NT2/D1 (cell line): ENCODE measurements at places on chromosomes 16 and 17.
A peak's percentile ranks its signal among the peaks of the same experiment; 100 is the strongest.

- DNase-seq, result no peak
Measured at GRCh38 chr16:57677622-57678369, 9.7 kb downstream of the ADGRG3 start.

GRCh38 chr17:16275024-16275423 is 58.0 kb downstream of the PIGL start:
- DNase-seq, result no peak

- no peak for DNase-seq
Measured at GRCh38 chr17:29155227-29155965, 24.8 kb downstream of the MYO18A start.

GRCh38 chr17:42053731-42054500 is 3.5 kb upstream of the C17orf113 start:
- DNase-seq, result no peak

DNA sequence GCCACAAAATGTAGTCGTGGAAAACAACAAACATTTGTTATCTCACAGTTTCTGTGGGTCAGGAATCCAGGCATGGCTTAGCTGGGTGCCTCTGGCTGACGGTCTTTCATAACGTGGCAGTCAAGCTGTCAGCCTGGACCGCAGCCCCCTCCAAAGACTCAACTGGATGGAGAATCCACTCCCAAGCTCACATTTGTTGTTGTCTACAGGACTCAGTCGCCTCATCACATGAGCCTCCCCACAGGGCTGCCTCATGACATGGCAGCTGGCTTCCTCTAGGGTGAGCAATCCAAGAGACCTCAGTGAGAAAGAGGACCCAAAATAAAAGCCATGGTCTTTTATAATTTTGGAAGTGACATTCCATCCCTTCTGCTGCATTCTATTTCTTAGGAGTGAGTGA is 34.7 kb upstream of the AKAP1 start:
- no peak for DNase-seq

GRCh38 chr17:20022701-20023100 is 13.5 kb downstream of the SPECC1 start:
- no peak for DNase-seq

GRCh38 chr17:3986270-3986938 is 22.2 kb upstream of the ATP2A3 start:
- DNase-seq, result no peak

DNA sequence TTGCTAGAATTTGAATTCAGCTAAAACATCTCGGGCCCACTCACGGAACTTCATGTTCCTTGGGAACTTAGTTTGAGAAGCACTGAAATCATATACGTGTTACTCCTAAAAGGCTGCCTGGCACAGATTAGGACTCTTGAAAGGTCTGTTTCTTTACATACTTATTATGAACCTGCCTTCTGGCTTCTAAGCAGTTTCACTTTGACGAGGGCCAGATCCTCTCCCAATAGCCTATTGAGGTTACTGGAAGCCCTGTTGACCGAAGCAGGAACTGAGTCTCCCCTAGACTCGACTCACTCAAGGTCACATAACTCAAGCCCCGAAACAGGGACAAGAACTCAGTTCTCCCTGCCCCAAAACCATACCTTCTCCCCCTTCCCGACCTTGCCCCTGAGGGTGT is 121.9 kb upstream of the PLCG2 start:
- DNase-seq, result no peak

GRCh38 chr17:50841949-50842354 is 6.6 kb downstream of the WFIKKN2 start:
- peak; percentile 54 for DNase-seq

- no peak for DNase-seq
Measured at GRCh38 chr17:75063201-75063600, 16.2 kb downstream of the KCTD2 start.

DNA sequence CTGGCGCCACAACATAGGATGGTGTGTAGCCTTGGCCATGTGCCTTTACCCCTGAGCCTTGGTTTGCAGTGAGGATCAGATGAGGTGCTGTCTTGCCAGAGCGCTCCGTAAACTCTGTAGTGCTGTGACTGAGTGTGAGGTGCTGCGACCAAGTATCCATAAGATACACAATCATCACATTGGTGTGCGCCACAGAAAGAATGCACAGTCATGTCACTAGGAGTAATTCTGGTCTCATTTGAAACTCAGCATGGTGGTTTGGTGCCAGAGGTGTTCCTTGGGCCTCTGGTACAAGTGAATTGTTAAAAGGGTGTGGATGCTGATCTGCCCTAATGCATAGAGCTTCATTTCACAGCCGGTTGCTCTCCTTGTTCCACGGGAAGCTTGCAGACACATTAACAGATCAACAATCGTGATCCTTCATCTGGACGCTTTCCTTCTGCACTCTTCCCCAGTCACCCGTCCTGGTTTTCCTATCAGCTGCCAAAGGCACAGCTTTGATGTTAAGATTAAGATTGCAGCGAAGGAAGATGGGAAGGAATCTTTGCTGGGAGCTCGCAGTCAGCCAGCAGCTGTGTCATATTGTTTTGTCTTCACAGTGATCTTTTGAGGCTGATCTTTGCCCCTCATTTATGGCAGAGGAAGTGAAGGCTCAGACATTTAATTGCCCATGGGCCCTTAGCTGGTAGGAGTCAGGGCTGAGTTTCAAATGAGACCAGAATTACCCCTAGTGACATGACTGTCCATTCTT is 79.1 kb downstream of the KSR1 start:
- DNase-seq, result no peak

DNA sequence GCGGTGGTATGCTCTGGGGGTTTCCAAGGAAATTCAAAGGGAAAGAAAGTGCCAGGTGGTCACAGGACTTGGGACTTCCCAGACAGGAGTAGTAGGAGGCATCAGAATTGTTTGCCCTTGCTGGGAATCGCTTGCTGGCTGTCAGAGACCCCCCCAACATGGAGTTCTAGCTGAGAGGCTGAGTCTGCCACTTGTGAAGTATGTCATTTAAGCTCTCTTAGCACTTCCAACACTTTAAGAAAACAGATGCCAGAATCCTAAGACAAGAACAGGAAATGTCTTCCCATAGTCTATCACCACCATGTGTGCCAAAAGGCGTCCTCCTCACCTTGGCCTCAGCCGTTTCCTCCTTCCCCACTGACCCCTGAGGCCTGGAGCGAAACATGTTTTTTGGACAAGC is 193.8 kb upstream of the IRX3 start:
- no peak for DNase-seq

GRCh38 chr17:42760652-42761581 is at the start of gene RAMP2:
Gene RAMP2 (plus strand): TSS chr17:42761227. CDS start chr17:42761262, 35 bp downstream.
- DNase-seq, result no peak

DNA sequence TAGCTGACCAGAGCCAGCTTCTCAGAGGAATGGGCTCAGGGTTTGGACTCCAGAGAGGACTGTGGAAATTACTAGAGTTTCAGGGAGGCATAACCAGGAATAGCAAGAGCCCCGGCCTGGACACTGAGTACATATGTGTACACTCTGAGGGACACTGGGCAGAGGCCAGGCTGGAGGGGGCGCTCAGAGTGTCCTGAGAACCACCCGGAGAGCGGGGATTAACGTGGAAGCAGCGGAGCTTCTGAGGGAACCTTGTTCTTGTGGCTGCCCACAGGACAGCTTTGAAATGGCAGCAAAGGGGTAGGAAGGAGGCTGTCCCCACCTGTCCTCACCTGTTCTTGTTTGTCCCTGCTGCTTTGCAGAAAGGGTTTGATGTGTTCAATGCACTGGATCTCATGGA is 27.8 kb downstream of the PLCD3 start:
- no peak for DNase-seq

DNA sequence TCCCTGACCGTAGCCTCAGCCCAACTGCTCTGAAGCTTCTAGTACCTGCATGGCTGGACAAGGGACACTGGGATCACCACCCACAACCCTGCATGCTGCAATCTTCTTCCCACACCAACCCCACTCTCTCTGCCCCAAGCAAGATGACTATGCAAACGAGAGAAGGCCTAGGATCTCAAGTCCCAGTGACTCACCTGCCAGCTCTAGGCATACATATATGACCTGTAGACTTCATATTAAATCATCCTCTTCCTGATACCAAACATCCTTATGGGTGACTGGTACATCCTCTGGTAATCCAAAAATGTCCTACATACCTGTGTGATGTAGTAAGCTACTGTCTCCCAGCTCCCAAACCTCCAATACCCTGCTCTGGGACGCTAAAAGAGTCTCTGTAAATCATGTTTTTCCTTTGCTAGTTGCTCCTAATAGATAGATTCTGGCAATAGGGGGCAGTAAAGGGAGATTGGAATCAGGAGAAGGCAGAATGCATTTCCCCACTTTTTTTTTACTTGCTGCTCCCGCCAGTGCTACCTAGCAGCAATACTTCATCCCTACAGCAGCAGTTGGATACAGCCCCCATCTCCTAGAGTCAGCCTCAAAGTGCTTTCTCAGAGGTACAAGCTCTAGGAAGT is 43.4 kb upstream of the SOX9 start:
- DNase-seq, result no peak

- no peak for DNase-seq
Measured at GRCh38 chr17:64771980-64772844, 110.1 kb upstream of the SMURF2 start.

GRCh38 chr16:4017807-4018206 is 98.4 kb downstream of the ADCY9 start:
- DNase-seq, result no peak

DNA sequence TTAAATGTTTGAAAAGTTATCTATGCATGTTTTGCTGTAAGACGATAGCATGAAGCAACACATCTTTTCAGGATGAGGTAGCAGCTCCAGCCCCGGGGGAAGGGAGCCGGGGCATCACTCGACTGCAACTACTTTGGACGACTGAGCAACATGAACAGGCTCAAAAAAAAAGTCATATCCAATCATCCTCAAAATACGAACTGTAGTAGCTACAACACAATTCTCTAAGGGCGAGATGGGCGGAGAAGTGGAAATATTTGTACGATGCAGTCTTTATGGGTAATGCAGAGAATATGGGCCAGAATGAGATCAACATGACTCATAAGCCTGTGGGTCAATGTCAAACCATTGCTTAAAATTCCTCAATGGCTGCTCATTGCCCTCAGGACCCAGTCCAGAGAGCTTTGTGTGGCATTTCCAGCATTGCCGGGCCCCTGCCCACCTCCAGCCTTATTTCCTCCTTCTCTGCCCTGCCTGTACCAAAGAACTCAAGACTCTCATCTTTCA is 17.7 kb upstream of the SMURF2 start:
- DNase-seq, result no peak

DNA sequence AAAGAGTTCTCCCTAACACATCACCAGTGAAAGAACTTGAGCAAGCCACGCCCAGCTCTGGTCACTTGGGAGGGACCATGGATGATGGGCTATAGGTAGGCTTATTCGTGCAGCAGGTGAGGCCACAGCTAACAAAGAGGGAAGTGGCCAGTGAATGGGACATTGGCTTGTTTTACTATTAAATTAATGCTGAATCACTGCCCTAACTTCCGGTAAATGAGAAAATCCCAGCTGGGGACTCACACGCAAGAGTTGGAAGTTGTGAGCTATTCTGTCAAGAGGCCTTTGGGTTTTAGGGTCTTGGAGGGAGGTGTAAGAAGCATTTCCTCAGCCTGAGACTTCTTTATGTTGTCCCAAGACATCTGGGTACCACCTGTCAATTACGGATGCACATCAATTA is 315.3 kb downstream of the XYLT1 start:
- DNase-seq, result no peak

DNA sequence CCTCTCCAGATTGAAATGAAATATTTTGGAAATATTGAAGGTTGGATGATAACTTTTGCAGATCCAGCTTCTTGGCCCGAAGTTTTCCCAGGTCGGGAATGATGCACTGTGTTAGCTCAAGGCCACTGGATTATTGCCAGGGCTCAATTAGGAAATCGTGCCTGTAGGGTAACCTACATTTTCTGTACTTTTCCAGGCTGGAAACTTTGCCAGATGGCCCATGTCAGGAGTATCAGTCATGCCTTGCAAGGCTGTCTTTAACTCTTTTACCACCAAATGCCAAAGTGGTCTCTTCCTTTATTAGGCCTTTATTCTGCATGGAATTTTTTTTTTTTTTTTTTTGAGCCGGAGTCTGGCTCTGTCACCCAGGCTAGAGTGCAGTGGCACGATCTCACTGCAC is 8.9 kb upstream of the SEC14L1 start:
- no peak for DNase-seq

- DNase-seq, result no peak
Measured at GRCh38 chr17:63381101-63381729, 64.9 kb downstream of the CYB561 start.

DNA sequence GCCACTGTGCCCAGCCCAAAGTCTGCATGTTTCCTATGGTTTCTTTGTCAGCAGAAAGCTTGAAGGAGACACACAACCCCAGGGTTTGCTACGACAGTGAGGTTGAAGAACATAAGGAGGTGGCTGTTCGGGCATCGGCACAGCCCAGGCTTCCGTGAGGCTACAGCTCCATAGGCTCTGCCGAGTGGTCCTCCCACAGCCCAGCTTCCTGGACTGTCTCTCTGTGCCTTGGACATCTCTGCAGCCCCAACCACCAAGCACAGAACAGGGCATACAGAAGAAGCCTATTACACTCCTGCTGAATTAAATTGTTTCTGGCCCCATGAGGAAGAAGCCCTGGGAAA is 3.2 kb upstream of the HAP1 start:
- DNase-seq, result no peak

DNA sequence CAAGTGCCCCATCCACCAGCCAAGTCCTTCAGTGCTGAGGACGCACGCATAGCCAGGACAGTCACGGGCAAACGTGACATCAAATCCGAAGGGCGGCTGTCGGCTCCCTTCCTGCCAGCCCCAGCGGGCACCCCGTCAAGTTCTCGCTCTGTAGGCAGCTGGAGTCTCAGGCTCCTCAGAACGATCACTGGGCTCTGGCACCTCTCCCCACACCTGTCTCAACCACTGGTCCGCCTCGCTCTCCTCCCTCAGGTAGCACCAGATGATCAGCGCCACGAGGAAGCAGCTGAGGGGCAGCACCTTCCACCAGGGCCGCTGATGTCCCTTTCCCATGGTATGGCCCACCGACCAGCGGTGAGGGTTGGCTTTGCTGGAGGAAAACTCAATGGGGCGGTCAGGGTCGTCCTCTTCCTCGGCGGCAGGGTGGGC is 422 bp downstream of the UQCC4 start:
- no peak for DNase-seq

GRCh38 chr17:46028374-46028773 is 29.3 kb downstream of the STH start:
- peak; percentile 30 for DNase-seq

GRCh38 chr17:10610884-10611283 is 46.2 kb downstream of the MYH3 start:
- DNase-seq, result no peak

GRCh38 chr17:40297511-40297910 is 9.8 kb downstream of the CDC6 start:
- no peak for DNase-seq
